ENCODE measurements at places on chromosomes 6 and 20.

- DNase-seq = no peak
Observed at GRCh38 chr6:129276986-129277385, 394.0 kb downstream of the LAMA2 start.

DNA sequence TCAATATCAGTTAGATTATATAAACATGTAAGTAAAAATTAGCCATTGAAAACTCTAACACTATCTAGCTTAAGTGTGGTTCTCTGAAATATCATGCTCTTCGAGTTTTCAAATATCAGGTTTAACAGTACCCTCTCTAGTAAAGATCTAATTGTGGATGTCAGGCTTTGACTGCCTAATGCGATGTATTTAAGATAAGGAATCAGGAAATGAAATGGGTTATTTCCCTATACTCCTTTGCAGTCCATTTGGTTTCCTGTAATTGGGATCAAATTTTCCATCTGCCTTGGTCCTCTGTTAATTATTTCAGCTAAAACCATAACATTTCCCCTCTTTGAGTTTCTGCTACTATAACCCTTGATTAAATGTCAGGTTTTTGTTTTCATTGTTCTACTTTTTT is 361.3 kb upstream of the MMS22L start:
- DNase-seq = no peak

DNA sequence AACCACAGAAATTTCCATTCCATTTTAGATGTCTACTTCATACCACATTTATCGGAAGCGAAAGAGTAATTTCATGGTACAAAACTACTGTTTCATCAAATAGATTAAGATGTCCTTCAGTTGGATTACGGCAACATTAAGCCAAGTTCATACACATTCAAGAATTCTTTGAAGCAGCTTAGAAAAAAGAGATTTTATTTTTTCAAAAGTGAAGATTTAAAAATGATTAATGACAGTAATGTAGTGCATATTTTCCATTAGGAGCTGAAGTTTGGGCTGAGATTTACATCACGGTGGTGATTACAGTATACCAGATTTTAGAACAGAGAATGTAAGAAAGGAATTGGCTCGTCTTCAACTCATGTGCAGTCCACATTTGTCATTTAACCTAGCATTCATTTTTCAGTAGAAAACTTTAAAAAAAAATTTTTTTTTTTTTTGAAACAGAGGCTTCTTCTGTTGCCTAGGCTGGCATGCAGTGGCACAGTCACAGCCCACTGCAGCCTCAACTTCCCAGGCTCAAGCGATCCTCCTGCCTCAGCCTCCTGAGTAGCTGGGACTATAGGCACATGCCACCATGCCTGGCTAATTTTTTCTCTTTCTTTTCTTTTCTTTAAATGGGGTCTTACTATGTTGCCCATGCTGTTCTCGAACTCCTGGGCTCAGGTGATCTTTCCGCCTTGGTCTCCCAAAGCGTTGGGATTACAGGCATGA is 1.9 kb downstream of the SYNJ2 start:
- peak; percentile 7 for DNase-seq

- no peak for DNase-seq
Observed at GRCh38 chr20:51899674-51900073, 97.4 kb upstream of the SALL4 start.

GRCh38 chr20:51416532-51417249 is 125.8 kb downstream of the NFATC2 start:
- no peak for DNase-seq

- DNase-seq = no peak
Observed at GRCh38 chr20:9507544-9508239, 6.7 kb upstream of the LAMP5 start.

GRCh38 chr6:130307752-130308361 is 58.0 kb upstream of the TMEM200A start:
- no peak for DNase-seq

DNA sequence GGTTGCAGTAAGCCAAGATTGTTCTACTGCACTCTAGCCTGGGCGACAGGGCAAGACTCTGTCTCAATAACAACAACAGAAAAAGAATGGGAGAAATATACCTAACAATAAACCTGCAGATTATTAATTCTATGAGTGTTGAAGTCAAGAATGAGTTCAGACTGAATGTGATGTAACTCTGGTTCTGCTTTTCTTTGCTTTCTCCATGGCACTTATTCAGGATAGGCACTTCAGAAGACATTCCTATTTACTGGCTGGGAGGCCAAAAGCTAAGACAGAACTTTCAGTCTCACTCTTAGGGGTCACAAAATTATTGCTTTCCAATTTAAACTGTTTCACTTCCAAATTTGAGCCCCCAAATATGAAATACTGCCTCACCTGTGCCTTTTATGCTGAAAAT is 15.7 kb upstream of the PRIM2 start:
- DNase-seq = no peak

GRCh38 chr6:105174512-105174911 is 5.3 kb downstream of the POPDC3 start:
- no peak for DNase-seq

- no peak for DNase-seq
Observed at GRCh38 chr6:105005451-105005850, 48.5 kb downstream of the LIN28B start.

DNA sequence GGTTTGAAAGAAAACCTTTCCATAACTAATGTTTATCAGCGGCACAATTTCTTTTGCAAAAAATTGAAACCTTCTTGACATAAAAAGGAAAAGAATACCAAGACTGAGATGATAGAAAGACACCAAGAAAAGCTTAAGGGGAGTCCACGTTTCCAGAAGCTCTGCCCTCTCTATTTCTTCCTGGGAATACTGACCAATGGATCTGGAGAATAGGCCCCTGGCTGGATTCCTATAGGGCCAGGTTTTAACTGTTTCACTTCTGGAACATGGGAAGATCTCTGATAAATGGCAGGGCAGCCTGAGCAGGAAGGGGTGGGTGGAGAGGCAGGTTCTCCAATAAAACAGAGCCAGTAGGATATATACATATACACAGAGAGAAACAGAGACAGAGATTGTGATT is 413.4 kb upstream of the JARID2 start:
- DNase-seq = no peak

DNA sequence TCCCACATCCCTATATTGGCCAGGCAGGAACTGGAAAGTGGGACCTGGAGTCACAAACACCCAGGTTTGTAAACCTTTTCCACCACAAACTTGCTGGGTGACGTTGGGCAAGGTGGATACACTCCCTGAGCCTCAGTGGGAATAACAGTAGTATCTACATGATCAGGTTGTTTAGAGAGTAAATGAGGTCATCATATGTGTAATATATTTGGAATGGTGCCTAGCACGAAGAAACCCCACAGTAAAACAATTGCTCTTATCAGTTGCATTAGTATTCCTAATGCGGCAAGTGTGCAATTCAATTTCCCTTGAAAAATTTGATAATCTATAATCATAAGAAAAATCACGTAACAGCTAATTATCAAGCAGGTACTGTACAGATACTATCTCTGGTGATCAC is 51.9 kb downstream of the HIVEP2 start:
- no peak for DNase-seq

DNA sequence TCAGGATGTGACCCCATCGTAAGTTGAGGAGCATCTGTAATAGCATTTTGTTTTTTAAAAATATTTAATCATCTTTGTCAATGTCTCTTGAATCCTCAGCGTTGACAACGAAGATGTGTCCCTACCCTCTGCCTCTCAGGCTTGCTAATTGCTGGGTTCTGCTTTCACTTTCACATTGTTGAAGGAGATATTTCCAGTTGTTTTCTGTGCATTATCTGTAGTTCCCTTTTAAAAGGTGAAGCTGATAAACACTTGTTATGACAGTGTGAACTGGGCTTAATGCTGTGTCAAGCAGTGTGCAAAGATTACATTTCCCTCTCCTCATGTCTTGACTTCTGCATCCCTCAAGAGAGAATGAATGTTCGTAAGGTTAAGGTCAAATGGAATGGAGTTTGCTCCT is 54.9 kb downstream of the CSE1L start:
- no peak for DNase-seq

DNA sequence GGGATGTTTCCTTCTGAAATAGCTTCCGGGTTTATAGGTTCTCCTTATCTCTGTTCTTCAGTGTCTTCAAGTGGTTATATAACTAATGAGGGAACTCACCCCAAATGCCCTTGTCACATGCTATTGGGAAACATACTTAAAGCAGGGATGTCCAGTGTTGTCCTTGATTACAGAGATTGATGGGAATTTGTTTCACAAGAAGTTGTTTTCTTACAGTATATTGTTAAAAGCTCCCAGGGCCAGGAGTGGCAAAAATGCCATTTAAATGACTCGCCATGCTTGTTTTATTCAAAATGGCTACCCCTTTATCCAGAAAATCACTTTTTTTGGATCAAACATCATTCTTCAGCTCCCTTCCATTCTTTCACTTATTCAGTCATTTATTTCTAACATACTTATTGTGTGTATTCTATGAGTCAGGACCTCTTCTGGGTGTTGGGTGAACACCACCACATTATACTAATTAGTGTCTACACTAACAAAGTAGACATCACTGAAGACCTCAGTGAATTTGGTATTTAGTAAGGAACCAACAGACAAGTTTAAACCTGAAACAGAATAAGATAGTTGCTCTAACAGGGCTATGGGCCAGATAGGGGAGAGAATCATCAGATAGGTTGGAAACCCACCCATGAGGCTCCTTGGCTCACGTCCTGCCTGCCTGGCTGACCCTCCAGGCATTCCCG is 791.1 kb downstream of the MAFB start:
- no peak for DNase-seq

DNA sequence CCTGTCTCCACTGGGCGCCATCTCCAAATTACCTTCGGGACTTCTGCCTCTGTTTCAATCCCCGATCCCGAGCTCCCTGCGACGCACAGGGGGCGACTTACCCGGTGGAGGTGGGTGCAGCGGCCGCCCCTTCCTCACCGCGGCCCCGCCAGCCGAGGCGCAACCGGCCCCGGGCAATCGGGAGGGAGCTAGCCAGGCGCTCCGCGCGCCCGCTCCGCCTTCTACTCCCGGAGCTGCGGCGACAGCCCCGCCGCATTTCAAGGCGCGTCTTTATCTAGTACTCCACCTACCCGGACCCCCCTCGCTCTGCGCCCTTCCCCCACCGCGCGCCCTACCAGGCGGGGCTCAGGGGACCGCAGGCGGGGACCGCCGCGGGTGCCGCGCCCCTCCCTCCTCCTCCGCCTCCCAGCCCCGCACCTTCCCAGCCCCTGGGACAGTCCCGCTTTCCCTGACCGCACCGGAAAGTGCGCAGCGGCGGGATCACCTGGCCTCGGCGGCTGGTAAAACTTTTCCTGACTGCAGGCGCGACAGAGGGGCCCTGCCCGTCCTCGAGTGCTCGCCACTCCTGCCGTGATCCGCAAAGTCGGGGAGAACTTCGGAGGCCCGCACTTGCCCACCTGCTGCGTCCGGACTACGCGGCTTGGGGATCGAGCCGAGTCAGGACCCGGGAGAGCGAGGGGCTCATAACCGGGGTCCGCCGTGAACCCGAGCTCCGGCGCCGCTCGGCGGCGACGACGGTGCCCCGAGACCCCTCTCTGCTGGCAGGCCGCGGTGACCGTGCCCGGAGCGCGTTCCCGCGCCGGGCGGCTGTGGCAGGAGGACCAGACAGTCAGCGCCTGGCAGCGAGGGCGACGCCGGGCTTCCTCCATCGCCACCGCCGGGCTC is 8.0 kb upstream of the NKX2-2 start:
- no peak for DNase-seq

- no peak for DNase-seq
Observed at GRCh38 chr6:26107935-26108334, 20.7 kb downstream of the HFE start.

DNA sequence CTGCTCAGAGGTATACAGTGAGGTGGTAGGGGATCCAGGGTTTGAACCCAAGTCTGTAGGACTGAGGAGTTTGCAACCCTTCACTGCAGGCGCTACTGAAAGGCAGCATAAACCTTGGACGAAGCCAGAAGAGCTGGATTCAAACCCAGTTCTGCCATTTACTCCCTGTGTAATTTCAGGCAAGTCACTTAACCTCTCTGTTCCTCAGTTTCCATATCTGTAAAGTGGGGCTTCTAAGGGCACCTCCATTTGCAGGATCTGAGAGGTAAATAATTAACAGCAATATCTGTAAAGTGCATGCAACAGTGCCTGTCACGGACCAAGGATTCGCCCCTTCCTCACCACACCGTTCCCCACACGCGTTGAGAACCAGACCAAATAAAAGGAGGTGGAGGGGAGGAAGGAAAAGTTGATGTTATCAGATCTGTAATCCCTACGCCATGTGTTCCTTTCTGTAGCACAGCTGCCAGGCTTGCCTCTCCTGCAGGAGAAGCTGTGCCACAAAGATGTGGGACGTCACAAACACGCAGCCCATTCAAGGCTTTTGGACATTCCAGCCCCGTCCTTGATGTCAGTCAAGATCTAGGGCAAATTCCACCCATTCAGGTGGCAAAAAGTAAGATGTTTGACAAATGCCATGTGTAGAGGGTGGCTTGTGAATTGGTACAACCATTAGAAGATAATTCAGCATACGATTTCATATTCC is 9.8 kb downstream of the RIPOR3 start:
- DNase-seq = no peak

GRCh38 chr6:72551470-72551869 is 70.4 kb upstream of the KCNQ5 start:
- DNase-seq = no peak

DNA sequence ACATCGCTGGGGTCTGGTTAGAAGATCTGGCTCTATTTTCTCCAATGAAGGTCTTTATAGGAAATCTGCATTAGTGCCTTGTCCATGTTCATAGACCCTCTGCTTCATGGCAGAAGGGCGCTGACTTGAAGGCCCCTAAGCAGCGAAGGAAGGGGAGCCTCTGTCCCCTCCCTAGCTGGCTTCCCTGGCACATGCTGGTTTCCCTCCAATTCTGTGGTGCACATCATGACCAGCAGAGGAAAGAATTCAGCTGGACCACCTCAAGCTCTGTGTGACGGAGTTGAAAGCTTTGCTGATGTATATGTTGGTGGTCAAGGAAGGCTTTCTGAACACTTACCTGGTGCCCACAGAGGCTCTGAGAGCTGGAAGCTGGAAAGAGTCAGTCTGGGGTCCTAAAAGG is 129.7 kb upstream of the MYLIP start:
- no peak for DNase-seq

DNA sequence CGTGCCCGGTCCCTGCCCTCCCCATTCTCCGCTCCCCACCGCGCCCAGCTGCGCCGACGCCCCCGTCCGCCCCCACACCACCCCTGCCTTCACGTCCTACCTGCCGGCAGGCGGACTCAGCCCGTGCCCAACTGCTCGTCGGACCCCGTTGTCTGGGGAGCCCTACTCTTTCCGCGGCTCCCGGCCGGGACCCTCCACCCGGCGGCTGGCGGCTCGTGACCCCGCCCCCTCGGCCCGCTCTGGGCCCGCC is at the start of gene SERAC1:
TSS of gene SERAC1 (minus strand) at position 223 of the 250 bp plus-strand sequence. CDS start 9,899 bp downstream, outside the sequence.
- DNase-seq = no peak
